HS-5 (cell line): ENCODE measurements at places on chromosomes 2 and 18.

DNA sequence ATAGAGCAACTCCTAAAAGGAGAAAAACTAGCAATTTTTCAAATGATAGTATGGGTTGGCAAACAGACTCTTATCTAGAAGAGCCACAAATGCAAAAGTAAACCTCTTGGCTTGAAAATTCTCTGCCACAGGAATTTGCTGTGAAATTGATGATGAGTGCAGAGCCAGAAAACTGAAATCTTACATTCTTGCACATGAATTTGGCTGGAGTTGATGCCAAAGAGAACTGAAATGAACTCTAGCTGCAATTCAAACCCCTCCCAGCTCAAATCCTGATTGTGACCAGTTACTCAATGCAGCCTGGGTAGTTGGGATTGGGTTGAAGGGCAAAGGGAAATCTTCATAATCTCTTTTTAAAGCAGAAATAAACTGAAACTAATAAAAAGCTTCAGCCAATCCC, 266.6 kb downstream of the PDE11A start:
- DNase-seq, result no peak

- no peak for DNase-seq
These were observed 52.4 kb upstream of the PTMA start for GRCh38 chr2:231655894-231656293.

DNA sequence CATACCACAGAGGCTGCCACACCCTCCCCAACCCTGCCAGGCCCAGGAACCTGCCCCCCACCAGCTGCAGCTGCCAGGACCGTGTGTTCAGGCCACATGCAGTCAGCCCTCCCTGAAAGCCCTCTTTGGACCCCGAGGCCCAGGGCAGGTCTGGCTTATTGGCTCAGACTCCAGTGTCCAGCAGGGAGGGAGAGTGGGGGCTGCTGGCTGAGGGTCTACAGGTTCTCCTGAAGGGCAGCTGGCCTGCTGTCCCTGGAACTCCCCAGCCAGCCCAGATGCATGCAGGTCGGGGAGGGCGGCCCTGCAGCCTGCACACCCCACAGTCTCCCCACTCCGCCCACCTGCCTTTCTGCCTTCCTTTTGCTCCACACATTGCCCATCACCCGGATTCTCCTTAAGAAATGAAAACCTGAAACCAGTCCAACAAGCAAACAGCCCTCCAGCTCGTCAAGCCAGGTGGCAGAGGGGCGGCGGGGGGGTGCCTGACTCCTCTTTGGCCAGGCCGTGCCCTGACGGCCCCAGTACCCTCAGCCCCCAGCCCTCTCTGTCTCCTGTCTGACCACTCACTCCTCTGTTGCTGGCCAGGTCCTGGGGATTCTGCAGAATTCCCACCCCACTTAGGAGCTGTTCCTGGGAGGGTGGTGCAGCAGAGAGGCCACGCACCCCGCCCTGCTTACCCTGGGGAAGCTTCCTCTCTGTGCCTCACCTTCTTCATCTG, 18.0 kb downstream of the GPR35 start:
- no peak for DNase-seq

DNA sequence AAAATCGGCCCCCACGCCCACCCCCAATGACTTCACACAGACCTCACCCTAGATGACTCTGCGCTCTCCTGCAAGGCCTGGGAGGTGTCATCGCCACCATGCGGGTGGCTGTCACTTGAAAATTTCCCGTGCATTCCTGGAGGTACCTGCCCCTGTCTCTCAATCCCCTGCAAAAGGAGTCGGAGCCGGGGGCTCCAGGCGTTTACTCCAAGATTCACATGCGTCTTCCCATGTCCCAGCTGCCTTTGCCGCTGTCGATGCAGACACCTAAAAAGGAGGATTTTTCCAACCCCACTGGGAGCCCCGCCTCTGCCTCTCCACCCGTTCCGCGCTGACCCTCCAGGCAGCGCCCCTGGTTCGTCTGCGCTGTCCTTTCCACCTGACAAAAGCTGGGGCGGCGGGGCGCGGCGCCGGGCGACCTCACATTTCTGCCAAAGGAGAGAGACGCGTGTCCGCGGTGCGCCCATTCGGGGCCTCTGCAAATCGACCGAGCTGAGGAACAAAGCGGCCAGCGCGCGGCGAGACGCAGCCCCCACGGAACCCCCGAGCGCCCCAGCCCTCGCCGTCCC, 667 bp downstream of the REEP1 start:
- no peak for DNase-seq

- DNase-seq, result no peak
These were observed 124.5 kb upstream of the CCDC150 start for GRCh38 chr2:196515051-196515450.

- no peak for DNase-seq
These were observed 312.7 kb upstream of the CYRIA start for GRCh38 chr2:16978301-16978700.

DNA sequence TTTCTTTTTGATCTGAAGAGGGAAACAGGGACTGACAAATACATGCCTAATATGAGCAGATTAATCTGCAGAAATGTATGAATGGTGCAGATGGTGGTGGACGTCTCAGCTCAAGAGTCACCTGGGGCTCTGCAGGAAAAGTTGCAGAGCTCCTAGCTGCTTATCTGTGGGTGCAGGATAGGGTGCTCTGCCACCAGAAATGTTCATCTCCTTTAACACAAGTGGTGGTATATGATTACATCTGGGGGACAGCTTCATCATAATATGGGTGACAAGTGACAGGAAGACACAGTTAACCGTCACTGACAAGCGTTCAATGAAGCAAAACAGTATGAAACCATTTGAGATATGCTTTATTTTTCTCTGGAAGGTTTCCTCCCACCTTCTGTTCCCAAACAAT, 121.2 kb upstream of the LINC00305 start:
- no peak for DNase-seq

- DNase-seq, result peak; percentile 31
These were observed 773.9 kb upstream of the LRATD1 start for GRCh38 chr2:13858626-13859025.

DNA sequence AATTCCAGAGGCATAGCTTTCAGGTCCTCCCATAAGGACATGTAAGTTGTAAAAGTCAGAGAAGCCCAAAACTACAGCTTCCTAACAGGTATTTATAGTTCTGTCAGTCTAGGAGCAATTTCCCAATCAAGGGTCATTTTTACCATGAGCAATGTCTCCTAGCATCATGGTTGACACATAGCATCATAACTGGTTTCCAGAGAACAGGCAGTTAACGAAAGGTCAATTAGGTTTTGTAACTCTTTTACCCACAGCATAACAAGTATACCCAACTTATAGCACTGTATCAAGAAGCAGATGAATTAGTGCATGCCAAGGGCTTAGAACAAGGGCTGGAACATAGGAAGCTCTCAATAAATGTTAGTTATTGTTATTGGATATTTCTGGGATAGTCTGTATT, 110.1 kb downstream of the MREG start:
- DNase-seq, result no peak

GRCh38 chr18:23819001-23819400, 129.7 kb downstream of the LAMA3 start:
- DNase-seq, result no peak

DNA sequence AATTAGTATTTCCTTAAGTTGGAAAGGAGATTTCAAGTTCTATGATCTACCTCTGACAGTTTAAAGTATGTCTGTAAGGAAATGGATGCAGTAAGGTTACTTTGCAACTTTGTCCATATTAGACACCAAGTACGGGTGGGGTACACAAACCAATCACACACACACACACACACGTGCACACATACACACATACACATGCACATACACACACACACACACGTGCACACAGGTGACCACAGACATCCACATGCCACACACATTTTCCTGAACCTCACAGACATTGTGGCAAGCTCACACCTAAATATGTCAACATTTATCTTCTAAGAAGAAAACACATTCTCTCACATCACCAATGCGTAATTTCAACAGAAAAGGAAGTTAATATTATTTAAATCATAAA, 165.9 kb downstream of the MYT1L start:
- DNase-seq, result no peak

DNA sequence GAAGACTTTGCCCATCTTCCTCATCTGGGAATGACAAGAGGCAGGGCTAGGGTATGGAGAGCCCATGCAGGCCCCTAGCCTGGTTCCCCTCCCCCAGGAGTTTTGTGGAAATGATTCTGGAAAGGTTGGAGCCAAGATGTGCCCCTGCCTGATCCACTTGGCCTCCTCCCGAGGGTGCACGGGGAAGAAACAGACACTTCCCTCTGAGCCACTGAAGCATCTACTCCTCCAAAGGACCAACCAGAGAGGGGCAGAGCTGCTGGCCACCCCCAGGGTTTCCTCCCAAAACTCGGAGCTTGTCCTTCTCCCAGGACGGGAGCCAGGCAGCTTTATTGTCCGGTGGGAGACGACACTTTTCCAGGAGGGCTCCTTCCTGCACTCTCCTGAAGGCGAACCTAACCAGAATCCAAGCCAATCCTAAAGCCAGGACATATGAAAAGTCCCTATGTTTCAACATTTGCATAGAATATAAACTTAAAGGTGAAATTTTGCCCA, 149.2 kb upstream of the COPS8 start:
- no peak for DNase-seq

- DNase-seq, result no peak
These were observed 8.8 kb upstream of the SNTG2 start for GRCh38 chr2:941871-942270.

DNA sequence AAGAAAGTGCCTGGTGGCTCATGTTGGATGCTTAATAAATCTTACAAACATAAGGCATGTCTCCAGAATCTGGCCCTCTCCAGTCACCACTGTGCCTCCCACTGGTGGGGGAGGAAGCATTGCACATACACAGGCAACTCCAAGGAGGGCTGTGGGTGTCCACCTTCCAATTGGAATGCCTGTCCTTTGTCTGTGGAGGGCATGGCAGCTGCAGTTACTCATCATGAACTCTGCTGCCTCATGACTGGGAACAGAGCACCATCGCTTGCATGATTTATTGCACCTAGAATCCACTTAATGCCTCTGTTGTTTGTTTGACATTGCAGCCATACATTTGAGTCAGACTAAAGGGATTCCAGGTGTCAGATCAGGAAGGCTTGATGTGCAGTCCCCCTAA, 278.9 kb downstream of the PRKCE start:
- no peak for DNase-seq

DNA sequence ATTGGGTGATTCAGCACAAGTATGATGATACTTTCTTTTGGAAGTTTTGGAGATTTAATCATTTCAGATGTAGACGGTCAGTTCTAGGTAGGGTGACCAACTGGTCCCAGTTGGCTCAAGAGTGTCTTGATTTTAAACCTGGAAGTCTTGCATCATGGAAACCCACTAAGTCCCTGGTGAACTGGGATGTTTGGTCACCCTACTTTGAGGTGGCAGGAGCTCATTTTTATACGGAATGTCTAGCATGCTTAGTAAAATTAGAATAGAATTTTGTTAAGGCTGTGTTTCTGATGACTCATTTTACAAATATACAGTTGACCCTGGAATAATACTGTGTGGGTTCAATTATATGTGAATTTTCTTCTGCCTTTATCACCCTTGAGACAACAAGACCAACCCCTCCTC, 61.5 kb upstream of the DOCK10 start:
- DNase-seq, result peak; percentile 84

DNA sequence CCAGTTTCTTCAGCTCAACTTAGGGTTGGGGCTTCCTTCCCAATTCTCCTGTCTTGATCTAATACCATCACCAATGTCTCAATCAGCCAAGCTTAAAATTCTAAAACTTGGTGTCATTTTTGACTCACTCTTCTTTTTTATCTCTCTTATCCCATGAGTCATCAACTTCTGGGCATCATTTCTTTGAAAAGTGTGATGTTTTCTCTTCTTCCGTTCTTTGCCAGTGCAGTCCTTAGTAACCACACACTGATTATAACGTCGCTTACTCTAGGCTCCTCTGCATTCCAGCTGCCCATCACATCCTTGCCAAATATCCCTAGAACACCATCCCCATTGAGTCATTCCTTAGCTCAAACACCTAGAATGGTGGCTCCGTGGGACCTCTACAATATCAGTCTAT, 27.4 kb upstream of the MRO start:
- peak; percentile 49 for DNase-seq

- DNase-seq, result peak; percentile 20
These were observed 505.6 kb upstream of the SLC8A1 start for GRCh38 chr2:40957508-40957907.

- DNase-seq, result no peak
These were observed 76.8 kb downstream of the MAPRE2 start for GRCh38 chr18:35117951-35118411.

GRCh38 chr18:55500316-55501086, 87.5 kb downstream of the TCF4 start:
- no peak for DNase-seq
